ENCODE measurements at places on chromosomes 3 and 15.

- H3K4me3 ChIP-seq, result no peak overlapping the region
- H3K27me3 ChIP-seq, result peaks cover 2% of the 10 kb centered on the region
- DNase-seq, result no peak
- no peak overlapping the region for H3K27ac ChIP-seq
Observed at GRCh38 chr3:30733209-30733608, 126.8 kb downstream of the TGFBR2 start.

- no peak for DNase-seq
- H3K4me3 ChIP-seq, result no peak overlapping the region
- H3K4me1 ChIP-seq, result peaks cover 5% of the 10 kb centered on the region
- H3K36me3 ChIP-seq, result peaks cover 28% of the 10 kb centered on the region
- no peak overlapping the region for H3K27ac ChIP-seq
- no peaks in the 10 kb centered on the region for H3K27me3 ChIP-seq
Observed at GRCh38 chr3:47747558-47747957, 34.1 kb downstream of the SMARCC1 start.

DNA sequence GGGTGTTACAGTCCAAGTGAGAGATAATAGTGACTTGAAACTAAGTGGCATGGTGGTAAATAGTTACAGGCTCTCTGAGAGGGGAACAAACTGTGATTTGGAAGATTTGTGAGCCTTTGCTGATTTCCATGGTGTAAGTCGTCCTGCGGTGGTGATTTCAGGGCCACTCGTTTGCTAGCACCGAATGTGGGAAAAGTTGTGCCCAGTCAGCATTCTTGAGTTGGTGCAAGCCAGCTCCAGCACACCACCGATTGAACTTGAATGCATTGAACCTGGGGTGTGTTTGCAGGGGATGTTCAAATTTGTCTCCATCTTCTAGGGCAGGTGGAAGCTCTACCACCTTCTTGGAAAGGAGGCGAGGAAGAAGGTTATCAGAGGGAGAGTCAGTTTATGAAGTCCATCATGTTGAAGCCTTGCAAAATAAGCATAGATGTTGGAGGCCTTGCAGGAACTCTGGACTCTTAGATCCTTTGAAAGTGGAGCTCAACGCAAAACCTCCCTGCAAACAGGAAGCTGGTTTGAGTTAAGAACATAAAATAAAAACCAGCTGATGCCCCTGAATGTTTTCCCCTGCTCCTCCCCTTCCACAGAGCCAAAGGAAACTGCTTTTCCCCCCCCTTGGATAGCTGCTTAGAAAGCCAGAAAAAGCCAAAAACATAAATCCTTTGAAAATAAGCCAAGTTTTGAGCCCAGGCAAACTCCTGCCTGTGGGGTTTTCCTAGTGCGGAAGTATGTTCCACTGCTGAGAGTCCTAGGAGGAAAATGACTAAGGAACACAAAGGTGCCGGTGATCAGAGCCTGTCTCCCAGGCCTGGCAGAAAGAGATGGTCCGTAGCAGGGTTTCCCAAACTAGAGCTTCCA is 21.9 kb downstream of the MAPKBP1 start:
- H3K36me3 ChIP-seq, result peaks cover 15% of the 10 kb centered on the region
- no peak for DNase-seq
- H3K4me1 ChIP-seq, result peaks cover 31% of the 10 kb centered on the region

- no peaks in the 10 kb centered on the region for H3K36me3 ChIP-seq
- peaks cover 1% of the 10 kb centered on the region for H3K27me3 ChIP-seq
- H3K27ac ChIP-seq, result no peak overlapping the region
- no peak overlapping the region for H3K4me3 ChIP-seq
- no peaks in the 10 kb centered on the region for H3K4me1 ChIP-seq
Observed at GRCh38 chr3:130865489-130865888, 28.4 kb upstream of the ATP2C1 start.

DNA sequence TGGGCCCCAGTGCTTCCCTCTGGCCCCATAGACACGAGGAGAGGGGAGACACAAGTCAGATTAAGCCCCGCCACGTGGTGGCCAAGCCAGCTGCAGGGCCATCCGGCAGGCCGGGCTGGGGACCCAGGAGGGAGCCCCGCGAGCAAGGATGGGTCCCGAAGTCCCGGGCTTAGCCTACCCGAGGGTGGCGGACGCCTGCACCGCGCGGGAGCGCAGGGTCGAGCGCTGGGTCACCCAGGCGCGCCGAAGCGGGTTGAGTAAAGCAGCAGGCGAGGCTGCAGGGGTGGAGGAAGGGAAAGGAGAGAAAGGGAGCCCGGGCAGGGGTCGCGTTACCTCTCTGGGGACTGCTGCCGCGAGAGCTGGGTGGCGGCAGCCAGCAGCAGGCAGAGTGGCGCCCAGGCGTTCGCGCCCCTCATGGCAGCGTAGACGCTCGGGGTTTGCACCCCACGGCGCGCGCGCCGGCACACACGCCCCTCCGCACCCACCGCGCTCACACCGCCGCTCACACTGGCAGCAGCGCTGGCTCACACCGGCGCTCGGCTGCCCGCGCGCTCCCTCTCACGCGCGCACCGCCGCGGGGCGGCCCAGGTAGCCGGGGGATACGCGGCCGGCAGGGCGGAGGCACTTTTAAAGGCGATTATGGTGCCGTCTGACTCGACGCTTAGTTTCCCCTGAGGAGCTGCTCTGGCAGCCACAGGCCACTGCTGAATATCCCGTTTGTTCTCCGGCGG is at the start of gene PCOLCE2:
TSS of gene PCOLCE2 (minus strand) at position 603 of the 731 bp plus-strand sequence. CDS start at position 416, 187 bp downstream.
- no peak for DNase-seq
- peaks cover 65% of the 10 kb centered on the region for H3K27me3 ChIP-seq
- H3K27ac ChIP-seq, result no peak within 1 kb of the TSS
- no peaks in the 10 kb centered on the region for H3K36me3 ChIP-seq
- H3K4me3 ChIP-seq, result peak within 1 kb of the TSS; percentile 24

- no peaks in the 10 kb centered on the region for H3K36me3 ChIP-seq
- H3K4me3 ChIP-seq, result no peak overlapping the region
- DNase-seq, result no peak
- no peak overlapping the region for H3K27ac ChIP-seq
- peaks cover 3% of the 10 kb centered on the region for H3K4me1 ChIP-seq
Observed at GRCh38 chr15:40345867-40346578, 4.8 kb upstream of the PHGR1 start.

DNA sequence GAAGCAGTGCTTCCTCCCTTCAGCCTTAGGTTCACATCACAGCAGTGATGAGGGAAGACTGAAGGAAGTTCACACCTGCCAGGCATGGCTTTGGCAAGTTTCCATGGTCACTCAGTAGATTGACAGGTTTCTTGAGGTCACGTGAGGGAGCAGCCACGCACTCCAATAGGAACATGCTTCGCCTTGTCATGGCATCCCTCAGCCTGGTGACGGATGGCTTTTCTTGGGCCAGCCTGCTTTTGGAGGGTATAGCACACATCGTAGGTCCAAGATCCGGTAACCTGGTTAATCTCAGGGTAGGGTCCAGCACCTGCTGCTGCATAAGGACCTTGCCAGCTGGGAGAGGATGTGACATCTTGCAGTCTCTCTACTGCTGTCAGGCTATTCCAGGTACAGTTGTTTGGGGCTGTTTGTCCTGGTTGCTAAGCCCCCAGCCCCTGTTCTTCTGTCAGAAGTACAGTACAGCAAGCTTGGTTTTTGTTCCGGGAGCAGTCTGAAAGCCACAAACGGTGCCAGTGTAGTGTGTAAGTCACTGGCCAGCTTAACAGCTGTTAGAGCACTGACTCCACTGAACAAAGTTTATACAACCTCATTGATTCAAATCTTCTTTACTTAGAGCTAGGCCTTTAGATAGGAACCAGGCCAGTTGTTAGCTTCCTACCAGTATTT is 42.3 kb downstream of the PSMD6 start:
- peak overlapping the region; percentile 96 for H3K27ac ChIP-seq
- H3K4me3 ChIP-seq, result no peak overlapping the region
- H3K27me3 ChIP-seq, result no peaks in the 10 kb centered on the region

GRCh38 chr3:72234391-72234790 is 449.4 kb upstream of the PROK2 start:
- peaks cover 6% of the 10 kb centered on the region for H3K27me3 ChIP-seq
- no peak overlapping the region for H3K27ac ChIP-seq
- no peaks in the 10 kb centered on the region for H3K4me1 ChIP-seq
- no peaks in the 10 kb centered on the region for H3K36me3 ChIP-seq

DNA sequence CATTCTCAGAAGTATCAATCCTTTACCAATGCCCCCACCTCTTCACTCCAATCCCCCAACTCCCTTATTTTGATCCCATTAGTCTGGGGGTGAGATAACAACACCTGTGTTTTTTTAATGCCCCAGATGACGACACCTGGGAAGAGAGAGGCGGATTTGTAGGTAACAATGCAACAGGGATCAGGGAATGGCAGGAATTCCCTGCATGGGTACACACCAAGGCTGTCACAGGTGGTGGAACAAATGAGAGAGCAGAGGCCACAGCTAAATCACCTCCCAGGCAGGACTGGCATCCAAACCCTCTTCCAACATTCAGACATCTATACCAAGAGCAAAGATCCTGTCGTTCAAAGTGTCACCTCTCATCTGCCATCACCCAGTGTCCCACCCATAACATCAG is 319.2 kb upstream of the TRIM42 start:
- no peaks in the 10 kb centered on the region for H3K27me3 ChIP-seq
- no peaks in the 10 kb centered on the region for H3K4me1 ChIP-seq
- no peak overlapping the region for H3K4me3 ChIP-seq
- H3K27ac ChIP-seq, result no peak overlapping the region

DNA sequence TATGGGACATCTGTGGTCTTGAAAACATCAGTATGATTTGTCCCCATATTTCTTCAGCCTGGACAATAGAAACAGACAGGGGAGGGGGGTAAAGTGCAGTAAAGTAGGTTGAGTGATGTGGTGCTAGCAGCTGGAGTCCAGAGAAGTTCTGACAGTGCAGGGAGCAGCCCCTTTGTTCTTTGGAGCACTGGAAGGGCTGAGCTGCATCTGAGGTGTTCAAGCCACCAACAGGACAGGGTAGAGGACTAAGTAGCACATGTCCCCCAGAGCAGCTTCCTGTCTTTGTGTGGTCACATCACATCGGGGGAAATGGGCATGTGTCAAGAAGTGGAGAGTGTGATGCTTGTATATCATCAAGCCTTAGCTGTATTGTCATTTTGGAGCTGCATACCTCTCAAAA is 12.1 kb downstream of the MRPS22 start:
- no peak for DNase-seq
- no peak overlapping the region for H3K4me3 ChIP-seq
- H3K27ac ChIP-seq, result no peak overlapping the region
- peaks cover 15% of the 10 kb centered on the region for H3K4me1 ChIP-seq

DNA sequence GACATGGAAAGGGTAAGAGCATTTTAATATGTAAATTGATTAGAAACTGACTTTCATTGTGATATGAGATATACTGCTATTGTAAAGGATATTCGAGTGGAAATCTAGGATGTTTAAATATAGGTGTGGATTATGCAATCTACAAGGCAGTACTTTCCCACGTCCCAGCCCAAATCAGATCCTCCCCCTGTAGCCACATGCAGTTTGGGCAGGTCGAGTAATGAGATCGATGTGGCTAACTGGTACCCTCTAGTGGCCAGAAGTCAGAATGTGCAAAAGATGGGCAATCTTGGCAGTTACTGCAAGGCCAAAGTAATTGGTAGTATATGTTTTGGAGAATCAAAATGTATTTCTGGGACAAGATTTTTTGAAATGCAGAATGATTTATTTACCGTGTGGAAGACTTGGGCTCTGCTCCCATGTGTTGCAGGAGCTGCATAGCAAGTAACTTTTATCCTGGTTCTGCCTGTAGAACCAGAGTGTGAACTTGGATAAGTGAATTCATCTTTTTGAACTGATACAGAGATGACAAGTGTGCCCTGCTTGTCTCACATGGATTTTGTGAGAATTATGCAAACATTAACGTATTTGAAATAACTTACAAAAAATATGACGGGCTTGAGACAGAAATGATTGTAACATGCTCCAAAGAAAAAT is 94.5 kb upstream of the ADAMTSL3 start:
- peaks cover 2% of the 10 kb centered on the region for H3K27me3 ChIP-seq
- DNase-seq, result peak; percentile 45
- no peaks in the 10 kb centered on the region for H3K36me3 ChIP-seq
- no peaks in the 10 kb centered on the region for H3K4me1 ChIP-seq
- H3K27ac ChIP-seq, result no peak overlapping the region

DNA sequence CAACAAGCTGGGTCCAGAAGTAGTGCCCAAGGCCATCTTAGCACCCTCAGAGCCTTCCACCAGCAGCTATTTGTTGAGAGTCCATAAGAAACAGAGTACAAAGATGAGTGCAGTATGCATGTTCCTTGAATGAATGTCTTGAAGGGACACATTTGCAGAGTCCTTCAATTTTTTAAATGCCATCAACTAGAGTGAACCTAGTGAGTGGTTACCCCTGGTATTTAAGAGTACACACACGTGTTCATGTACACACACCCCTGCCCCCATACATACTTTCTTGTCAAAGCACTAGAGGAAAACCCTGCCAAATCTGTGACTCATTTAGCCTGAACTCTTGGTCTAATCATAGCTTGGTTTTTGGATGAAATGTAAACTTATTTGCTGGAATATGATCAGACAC is 84.5 kb upstream of the GALNT15 start:
- H3K36me3 ChIP-seq, result no peaks in the 10 kb centered on the region
- H3K27ac ChIP-seq, result no peak overlapping the region
- no peak overlapping the region for H3K4me3 ChIP-seq
- peaks cover 7% of the 10 kb centered on the region for H3K27me3 ChIP-seq

GRCh38 chr3:190645932-190646460 is 132.1 kb downstream of the IL1RAP start:
- no peaks in the 10 kb centered on the region for H3K4me1 ChIP-seq
- H3K36me3 ChIP-seq, result peaks cover 22% of the 10 kb centered on the region
- H3K4me3 ChIP-seq, result no peak overlapping the region
- H3K27me3 ChIP-seq, result no peaks in the 10 kb centered on the region
- H3K27ac ChIP-seq, result no peak overlapping the region
- no peak for DNase-seq

GRCh38 chr15:70625011-70625410 is 138.3 kb downstream of the UACA start:
- H3K27me3 ChIP-seq, result peaks cover 36% of the 10 kb centered on the region
- no peaks in the 10 kb centered on the region for H3K36me3 ChIP-seq
- no peak overlapping the region for H3K4me3 ChIP-seq
- DNase-seq, result no peak
- H3K4me1 ChIP-seq, result no peaks in the 10 kb centered on the region

DNA sequence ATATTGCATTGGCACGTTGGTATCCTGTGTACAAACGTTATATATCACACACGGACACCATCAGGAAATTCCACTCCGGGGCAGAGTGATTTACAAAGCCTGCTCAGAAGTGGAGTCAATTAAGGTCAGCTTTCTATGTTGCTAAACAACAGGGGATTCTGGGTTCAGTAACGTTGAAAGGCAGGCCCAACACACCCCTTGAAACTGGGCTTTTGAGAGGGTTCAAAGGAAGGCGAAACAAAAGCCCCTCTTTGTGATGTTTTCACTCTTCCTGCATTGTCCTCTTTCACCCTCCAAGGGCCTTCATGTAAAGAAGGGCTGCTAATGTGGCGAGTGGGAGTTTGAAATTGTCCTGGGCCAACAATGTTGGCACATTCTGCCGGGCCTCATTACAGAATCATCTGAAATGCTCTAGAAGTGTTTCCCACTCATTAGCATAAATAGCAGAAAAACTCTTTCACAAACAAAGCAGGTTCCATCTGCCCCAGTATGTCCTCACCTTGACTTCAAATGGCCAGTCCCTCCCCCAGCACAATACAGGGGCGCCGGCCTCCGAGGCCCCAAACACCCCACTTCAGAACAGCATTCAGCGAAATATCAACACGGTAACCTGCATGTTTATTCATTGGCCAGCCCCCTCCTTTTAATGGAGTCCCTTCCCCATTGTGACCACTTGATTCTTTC is 76.4 kb downstream of the HES1 start:
- no peaks in the 10 kb centered on the region for H3K36me3 ChIP-seq
- H3K27me3 ChIP-seq, result peaks cover 36% of the 10 kb centered on the region
- no peak for DNase-seq

Data from activated CD4-positive, alpha-beta memory T cell treated with anti-CD3 and anti-CD28 coated beads, Interleukin-2, amount 10 ng/mL, durations not matched to agents 7 days and 5 days (primary cell).